Amniotic epithelial cell (primary cell): ENCODE measurements at places on chromosomes 4 and X.
A peak's percentile ranks its signal among the peaks of the same experiment; 100 is the strongest.

- peak; percentile 50 for DNase-seq
Measured at GRCh38 chr4:11525085-11525484, 96.4 kb upstream of the HS3ST1 start.

- DNase-seq: peak; percentile 71
Measured at GRCh38 chrX:120463241-120463640, 5.9 kb downstream of the LAMP2 start.

- DNase-seq: peak; percentile 68
Measured at GRCh38 chrX:22097012-22097694, 65.0 kb downstream of the PHEX start.

DNA sequence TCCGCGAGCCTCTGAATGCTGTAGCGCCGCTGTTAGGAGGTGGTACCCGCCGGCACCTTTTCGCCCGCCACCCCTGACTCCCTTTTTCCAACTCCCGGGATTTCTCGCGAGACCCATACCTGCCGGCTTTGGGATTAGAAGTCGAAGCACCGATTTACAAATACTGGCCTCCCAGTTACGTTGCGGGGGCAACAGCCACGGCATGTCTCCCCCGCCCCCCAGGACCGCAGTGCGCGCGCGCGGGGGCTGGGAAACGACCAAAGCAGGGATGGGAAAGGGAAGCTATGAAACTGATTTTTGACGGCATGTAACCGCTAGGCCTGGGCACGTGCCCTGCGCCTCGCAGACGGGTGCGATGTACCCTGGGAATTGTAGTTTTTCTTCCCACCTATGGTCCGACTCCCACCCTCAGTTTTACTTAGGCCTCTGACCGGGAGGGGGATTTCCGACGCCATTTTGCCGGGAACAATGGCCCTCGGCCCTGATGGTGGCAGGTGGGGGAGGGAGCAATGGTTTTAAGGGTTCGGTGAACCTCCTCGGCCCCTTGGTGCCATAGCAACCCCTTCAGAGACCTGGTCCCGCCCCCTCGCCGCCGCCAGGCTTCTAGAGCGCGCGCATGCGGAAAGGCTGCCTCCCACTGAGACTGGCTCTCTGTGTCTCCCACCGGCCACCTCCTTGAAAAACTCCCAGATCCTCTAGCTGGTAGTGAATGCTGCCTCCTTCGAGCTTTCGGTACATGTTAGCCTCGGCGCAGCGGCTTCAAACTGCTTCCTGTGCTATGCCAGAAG, 772 bp upstream of the WNK3 start:
- DNase-seq: peak; percentile 71

DNA sequence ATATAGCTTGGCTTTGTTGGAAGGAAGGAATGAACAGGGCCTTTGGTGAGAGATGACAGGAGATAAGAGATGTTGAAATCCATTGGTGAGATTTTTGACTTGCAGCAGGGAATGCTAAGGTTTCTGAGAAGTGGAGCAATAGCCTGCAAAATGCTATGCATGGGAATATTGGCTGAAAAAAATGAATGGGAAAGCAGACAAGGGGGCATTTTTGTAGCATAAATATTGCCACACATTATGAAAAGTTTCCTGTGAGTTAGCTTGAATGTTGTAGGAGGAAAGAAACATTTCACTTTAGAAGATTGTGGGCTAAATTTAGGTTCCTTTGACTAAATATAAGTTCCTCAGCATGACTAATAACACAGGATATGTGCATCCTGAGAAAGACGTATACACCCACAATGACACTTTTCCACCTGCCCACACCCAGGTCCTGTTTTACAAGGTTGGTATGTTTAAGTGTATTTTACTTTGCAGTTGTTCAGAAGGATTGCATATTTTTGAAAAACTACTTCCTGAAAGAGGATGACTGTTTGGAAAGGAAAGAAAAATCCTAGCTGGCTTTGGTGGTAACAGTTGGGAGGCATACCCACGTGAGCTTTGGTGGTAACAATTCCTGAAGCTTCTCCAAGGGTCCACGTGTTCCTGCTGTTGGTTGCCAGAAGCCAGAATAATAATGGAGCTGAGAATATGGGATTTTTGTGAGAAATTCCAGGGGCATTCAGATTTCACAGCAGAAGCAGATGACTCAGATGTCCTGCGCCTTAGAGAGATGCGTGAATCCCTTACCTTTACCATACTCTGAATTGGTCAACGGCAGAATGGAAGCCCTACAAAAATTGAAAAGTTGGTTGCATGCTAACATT, 28.5 kb downstream of the PHEX start:
- peak; percentile 66 for DNase-seq

- no peak for DNase-seq
Measured at GRCh38 chrX:84710611-84711010, 208.4 kb upstream of the HDX start.

- no peak for DNase-seq
Measured at GRCh38 chr4:158968961-158969360, 133.9 kb upstream of the RAPGEF2 start.

DNA sequence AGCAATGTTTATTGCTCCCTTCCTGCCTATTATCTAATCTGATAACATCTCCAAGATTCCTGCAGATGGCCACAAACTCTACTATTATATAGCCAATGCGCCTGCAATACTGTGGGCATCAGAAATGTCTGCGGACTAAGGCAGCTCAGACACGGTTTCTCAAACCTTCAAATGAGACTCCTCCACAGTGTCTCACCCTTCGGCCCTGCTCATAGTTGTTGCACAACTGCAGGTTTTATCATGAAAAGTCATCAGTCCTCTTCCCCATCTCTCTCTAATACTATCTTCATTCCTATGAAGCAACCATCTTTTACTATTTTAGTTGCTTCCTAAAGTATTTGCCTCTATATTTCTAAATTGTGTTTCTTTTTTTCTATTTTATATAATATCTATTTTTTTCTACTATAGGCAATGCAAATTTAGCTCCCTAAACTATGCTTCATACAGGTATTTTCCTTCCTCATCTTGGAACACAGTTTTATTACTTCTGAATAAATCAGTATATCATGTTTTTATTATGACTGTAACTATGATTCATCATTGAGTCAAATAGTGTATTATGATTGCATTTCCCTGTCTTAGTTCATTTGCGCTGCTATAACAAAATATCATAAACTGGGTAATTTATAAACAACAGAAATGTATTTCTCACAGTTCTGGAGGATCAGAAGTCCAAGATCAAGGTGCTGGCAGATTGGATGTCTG, 129.7 kb upstream of the EDNRA start:
- peak; percentile 93 for DNase-seq

DNA sequence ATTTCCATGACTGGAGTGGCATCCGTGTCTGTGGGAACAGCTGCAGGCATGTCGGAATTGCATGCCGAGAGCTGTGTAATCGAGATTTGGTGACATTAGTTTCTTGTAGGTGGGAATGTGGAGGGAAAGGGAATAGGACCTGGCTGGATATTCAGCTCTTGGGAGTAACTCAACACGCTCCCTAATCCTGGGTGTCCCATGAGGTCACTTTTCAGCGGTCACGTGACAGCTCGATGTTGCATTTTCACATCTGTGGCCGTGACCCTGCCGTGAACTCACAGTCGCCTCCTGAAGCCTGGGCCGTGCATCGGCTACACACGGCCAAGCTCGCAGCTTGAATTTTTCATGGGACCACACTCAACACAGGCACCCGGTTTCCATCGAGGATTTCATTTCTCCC, 25.8 kb upstream of the PSAPL1 start:
- no peak for DNase-seq

- peak; percentile 58 for DNase-seq
Measured at GRCh38 chrX:108072746-108073145, 18.6 kb downstream of the PSMD10 start.

GRCh38 chrX:153766871-153767673, 3.0 kb downstream of the PLXNB3 start:
- no peak for DNase-seq

DNA sequence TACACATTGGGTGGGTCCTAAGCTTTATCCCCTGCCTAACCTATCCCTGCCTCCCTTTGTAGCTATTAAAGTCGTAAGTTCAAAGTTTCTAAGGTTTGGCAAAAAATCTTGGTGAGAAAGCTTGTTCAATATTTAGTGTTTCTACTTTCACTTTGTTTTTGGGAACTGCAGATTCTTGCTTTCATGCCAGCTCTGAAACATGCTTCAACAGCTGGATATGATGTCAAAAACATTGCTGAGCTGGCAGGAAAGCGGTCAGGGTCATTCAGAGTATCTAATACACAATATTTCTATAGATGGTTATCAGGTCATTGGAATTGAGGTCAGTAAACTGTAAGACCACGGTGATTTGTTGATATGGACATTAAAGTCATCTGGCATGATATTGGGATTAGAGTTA, 19.7 kb downstream of the CENPI start:
- peak; percentile 3 for DNase-seq
